ENCODE measurements at places on chromosomes 16 and 17. TPM values are rescaled to one million over a fixed set of nuclear protein-coding genes. Genes with fewer than 3 reads are reported as not detected.

DNA sequence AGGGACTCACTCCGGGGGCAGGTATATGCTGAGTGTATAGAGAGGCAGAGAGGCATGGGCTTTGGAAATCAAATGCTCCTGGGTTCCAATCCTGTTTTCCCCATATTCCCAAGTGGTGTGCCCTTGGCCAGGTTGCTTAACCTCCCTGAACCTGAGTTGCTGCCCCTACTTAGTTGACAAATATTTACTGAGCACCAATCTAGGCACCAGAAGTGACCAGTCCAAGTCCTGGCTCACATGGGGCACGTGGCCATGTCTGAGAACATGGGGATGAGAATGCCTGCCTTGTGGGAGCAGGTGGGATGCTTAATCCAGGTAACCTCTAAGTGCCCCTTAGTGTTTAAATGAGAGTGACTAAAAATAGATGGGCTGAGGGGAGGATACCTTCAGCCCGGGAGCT lies 4.2 kb downstream of the SOCS3 start:
- no peak for DNase-seq

GRCh38 chr17:74453665-74454196 lies 12.7 kb upstream of the CD300A start:
- DNase-seq: no peak

GRCh38 chr17:78168903-78169793 lies 767 bp downstream of the SYNGR2 start:
- DNase-seq: no peak

- DNase-seq: peak; percentile 87
These were observed at the start of gene PER1 for GRCh38 chr17:8152112-8152775. PER1 (minus strand) TSS chr17:8152404; CDS start chr17:8150706, 1,698 bp downstream.

DNA sequence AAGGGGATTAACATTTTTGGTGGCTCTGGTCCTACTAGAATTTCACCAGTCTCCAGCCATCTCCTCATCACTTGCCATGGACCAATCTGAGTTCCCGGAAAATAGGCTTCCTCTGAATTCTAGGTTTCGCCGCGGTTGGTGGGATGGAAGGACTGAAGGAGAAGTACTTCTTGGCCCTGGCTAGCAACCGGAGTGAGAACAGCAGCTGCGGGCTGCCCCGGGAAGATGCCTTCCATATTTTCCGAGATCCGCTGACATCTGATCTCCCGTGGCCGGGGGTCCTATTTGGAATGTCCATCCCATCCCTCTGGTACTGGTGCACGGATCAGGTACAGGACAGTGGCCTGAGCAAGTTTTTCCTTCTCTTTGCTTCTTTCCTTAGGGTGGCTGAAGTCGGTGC lies 45.0 kb downstream of the SLC5A11 start:
- no peak for DNase-seq

Gene KRT15
- 3.2 TPM for polyA plus RNA-seq

- DNase-seq: no peak
These were observed 50.7 kb upstream of the TNRC6C start for GRCh38 chr17:77907497-77908461.

DNA sequence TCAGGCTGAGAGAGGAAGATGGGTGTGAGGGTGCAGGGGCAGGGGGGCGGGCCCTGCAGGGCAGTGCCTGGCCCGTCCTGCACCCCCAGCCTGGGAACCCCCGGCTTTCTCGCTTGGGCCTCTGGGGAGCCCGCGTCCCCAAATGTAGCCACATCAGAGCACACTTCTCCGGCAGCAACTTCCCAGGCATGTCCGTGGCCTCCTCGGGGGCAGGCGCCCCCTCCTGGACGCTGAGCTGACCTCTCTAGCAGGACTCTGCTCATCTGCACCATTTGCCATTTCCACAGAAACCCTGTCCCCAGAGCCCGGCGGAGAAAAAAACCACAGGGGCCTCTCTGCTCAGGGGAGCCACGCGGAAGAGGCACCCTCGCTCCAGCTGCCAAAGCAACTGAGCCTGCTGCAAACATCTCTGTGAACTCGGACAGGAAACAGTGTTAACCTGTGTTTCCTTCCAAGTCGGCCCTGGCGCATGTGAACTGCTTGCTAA lies 63.4 kb downstream of the KLHDC4 start:
- DNase-seq: peak; percentile 40

Gene MYO15A
- polyA plus RNA-seq: 1.3 TPM

DNA sequence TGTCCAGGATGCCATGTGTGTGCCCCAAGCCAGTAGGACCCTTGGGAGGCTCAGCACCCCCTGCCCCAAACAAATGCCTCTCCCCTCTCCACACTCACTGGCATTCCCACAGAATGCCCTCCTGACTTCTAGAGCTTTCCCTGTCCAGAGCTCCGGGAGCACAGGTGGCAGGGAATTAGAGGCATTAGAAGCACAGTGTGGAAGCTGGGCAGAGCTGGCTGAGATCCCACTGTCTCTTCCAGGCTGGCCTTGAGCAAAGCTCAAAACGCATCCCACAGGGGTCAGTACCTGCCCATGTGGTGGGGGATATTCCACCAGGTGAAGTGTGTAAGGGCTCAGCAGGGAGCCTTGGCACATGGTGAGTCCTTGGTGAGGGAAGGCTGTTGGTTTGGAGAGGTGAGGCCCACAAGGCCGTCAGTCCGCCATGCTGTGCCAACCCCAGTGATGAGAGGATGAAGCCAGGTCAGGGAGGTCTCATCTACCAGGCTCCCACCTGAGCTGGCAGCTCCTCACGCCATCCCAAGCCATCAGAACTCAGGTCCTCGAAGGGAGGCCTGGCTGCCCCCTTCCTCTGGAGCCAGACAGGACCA lies 18.1 kb downstream of the ENDOV start:
- no peak for DNase-seq

- DNase-seq: no peak
These were observed 6.9 kb upstream of the EFTUD2 start for GRCh38 chr17:44906010-44906646.

- DNase-seq: peak; percentile 79
These were observed 9.9 kb downstream of the TBX2 start for GRCh38 chr17:61409301-61410112.

GRCh38 chr16:85157813-85158742 lies 45.8 kb upstream of the CIBAR2 start:
- no peak for DNase-seq

- no peak for DNase-seq
These were observed 44.2 kb upstream of the ERCC4 start for GRCh38 chr16:13875614-13876284.

- no peak for DNase-seq
These were observed 2.8 kb upstream of the ROGDI start for GRCh38 chr16:4805231-4805630.

Gene ETV4
- polyA plus RNA-seq: 4.3 TPM

DNA sequence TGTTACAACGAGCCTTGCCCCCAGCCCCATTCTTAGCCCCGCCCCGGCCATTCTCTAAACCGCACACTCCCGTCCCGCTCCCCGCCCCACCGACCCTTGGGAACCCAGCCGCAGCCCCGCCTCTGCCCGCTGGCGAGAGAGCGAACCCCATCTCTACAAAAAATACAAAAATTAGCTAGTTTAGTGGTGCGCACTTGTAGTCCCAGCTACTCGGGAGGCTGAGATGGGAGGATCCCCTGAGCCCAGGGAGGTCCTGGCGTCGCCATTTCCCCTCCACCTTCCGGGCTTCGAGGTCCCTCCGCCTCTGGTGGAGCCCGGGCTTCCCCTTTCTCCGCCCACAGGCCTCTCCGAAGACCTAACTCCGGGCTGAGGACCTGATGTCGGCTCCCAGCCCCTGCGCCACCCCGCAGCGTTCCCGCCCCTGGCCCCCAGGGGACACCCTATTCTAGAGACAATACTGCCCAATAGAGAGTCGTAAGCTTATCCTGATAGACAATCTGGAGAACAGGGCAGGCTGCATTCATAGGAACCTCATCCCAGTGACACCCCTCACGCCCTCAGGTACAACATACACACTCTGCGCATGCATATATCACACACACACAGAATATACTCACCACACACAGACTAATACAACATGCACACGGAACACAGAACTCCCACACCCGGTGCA lies 480 bp upstream of the PROCA1 start:
- DNase-seq: peak; percentile 51

DNA sequence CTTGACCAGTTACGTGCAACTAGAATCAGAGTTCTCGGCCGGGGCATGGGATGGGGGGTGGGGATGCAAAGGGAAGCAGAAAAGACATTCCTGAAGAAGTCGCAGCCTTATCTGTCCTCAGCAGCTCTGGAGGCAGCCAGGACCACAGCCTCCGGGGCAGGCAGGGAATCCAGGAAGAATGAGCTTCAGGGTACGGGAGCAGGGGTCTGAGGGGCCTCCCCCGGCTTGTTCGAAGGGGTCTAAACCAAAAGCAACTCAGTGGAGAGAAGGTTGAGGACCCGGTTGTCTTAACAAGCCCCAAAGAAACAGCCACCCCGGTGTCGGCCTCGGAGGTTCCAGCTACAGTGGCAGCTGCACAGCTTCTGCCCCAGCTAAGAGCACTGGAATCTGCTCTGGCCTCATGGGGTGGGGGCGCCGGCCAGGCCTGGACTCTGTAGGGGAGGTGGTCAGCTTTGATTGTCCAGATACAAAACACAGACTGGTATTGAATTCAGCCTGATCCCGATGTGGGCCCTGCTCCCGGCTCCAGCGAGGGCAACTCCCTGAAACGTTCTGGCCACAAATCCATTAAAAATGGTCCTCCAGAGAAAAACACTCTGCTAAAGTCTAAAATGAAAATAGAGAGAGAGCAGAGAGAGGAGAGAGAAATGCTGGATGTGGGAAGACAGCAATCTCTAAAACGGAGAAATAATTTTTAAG lies 7.7 kb downstream of the HOXB4 start:
- DNase-seq: no peak

Gene DPEP2
- polyA plus RNA-seq: 2.3 TPM

Gene KCNJ18
- not detected for polyA plus RNA-seq

- no peak for DNase-seq
These were observed 1.9 kb downstream of the PCGF2 start for GRCh38 chr17:38746004-38746848.

DNA sequence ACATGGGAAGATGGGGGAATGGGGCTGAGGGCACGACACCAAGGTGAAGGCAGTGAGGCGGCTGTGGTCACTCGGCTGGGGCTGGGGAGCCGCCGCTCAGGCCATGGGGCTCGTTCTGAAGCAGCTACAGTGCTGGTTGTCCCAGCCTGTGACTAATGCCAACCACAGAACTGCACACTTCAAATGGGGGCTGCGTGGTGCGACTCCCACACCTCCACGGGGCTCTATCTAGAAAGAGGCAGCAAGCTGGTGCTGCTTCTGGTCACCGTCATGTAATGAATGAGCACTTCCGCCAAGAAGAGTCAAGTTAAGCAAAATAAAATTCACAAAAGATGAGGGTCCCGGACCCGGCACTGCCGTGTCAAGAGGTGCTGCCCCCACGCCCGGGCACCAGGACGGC lies 20.0 kb downstream of the GALNS start:
- DNase-seq: no peak

DNA sequence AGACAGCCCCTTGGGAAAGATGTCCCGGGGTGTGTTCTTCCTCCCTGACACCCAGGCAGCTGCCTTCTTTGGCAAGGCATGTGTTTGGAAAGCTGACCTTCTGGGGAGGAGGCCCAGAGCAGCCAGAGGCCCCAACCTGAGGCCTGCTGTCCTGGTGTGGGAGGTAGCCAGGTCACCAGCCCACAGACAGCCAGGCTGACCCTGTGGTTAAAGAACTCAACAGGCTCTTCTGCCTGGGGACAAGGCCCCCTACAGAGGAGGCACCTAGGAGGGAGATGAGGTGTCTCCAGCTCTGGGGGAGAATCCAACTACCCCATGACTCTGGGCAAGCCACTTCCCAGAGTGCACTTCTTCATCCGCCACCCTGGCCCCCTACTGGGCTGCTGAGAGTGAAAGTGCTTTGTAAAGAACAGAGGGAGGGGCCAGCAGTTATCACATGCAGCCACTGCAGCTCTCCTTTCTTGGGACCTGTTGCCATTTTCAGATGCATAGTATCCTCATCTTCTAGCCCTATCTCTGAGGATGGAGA lies 13.1 kb upstream of the SREBF1 start:
- no peak for DNase-seq

Gene KREMEN2
- polyA plus RNA-seq: 6.1 TPM

GRCh38 chr17:36890398-36891168 lies 46.7 kb upstream of the LHX1 start:
- no peak for DNase-seq

DNA sequence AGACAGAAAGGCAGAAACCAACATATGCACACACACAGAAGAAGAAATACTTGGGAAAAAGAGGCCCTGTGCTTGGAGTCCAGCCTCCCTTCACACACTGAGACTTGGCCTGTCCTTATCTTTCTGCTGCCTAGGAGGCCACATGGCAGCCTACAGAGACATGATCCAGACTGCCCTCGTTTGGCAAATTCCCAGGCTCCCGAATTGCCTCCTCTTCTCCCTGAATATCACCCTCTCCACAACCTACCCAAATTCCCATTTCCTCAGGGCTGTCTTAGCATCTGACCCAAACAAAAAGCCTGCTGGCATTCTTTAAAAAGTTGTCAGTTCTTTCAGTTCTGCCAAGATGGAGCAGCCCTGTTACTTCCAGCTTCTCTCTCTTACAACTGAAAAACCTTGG lies 59.8 kb downstream of the DNAH17 start:
- DNase-seq: no peak

DNA sequence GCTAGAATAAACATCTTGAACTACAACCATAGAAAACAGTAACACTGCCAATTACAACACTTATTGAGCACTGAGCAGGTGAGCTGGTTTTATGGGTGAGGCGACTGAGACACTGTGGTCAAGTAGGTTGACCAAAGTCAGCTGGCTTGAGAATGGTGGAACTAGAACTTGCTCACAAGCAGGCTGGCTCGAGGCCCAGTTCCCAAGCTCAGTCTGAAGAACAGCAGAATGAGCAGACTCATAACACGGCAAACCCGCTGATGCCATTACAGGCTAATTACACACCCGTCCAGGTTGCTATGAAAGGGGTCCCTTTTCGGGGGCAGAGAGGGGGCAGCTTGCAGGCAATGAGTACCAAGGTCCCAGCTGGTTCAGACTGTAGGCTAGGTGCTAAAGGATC lies 6.5 kb downstream of the ZZEF1 start:
- DNase-seq: no peak

Gene SOX8
- 43.7 TPM for polyA plus RNA-seq

- DNase-seq: no peak
These were observed 335.1 kb downstream of the GRIN2A start for GRCh38 chr16:9847146-9847545.

DNA sequence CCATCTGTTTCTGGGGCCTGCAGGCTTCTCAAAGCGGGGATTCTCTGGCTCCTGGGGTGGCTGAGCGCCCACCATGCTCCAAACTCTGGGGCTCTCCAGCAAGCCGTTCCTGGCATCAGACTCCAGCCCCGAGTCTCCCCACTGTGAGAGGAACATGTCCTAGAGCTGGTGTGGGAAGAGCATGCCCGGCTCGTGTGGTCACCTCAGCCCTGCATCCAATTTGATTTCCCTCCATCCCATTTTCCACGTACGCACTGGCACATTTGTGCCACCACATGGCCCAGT lies 23.2 kb upstream of the KCNJ12 start:
- DNase-seq: no peak

Gene PRSS27
- 1.0 TPM for polyA plus RNA-seq

DNA sequence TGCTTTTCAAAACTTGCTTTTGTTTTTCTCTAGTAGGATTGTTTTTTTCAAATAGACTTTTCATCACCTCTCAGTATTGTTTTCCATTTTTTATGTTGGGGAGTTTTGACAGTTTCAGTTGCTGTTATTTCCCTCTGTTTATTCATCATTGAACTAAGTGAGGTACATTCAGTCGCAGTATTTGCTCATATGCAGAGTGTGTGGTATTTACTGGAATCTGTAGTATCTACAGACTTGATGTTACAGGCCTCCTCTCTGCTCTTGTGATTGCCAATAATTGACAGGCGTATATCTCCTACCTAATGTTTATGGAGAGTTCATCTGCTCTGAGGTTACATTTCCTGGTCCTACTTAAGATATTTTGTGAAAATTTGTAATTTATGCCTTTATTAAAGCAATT lies 49.6 kb downstream of the COX10 start:
- no peak for DNase-seq

Gene LITAFD
- polyA plus RNA-seq: not detected
